Omental fat pad (tissue), 4 donors: ENCODE measurements at places on chromosomes 5 and 9. TPM values are rescaled to one million over a fixed set of nuclear protein-coding genes. Genes with fewer than 3 reads are reported as not detected.

Gene PCDHA4
- 1.1 TPM for total RNA-seq

Gene SPATA31D4
- not detected for total RNA-seq

Gene FAM169A
- 0.19 TPM for total RNA-seq

- no peak for DNase-seq
Measured at GRCh38 chr5:135030123-135030955, 3.7 kb downstream of the PITX1 start.

- no peak for DNase-seq
Measured at GRCh38 chr5:148808864-148809642, 17.4 kb upstream of the ADRB2 start.

DNA sequence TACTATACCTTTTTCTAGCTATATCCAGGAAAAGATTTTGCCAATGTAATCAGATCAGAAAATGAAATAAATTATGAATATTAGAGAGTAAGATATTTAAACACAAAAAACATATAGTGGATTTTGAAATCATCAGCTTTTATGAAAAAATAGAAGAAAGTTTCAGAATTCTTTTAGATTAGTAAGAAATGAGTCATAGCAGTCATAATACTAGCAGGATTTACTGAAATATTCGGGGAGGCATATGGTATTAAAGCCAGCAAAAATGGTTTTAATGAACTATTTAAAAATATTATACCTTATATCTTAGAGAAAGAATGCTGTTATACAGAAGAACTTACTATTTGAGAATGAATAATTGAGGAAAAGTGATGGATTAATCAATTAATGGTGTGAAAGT lies 303.6 kb upstream of the NUDT12 start:
- no peak for DNase-seq

GRCh38 chr5:84301535-84301934 lies 83.1 kb downstream of the EDIL3 start:
- DNase-seq = no peak
